COLO829 (cell line): ENCODE measurements at places on chromosomes 1 and 21.

- DNase-seq: peak; percentile 10
Measured at GRCh38 chr1:197618061-197618460, 157.2 kb downstream of the DENND1B start.

- DNase-seq: peak; percentile 64
Measured at GRCh38 chr1:244801246-244801645, 34.2 kb upstream of the COX20 start.

- no peak for DNase-seq
Measured at GRCh38 chr1:212699104-212699624, 476 bp downstream of the BATF3 start.

DNA sequence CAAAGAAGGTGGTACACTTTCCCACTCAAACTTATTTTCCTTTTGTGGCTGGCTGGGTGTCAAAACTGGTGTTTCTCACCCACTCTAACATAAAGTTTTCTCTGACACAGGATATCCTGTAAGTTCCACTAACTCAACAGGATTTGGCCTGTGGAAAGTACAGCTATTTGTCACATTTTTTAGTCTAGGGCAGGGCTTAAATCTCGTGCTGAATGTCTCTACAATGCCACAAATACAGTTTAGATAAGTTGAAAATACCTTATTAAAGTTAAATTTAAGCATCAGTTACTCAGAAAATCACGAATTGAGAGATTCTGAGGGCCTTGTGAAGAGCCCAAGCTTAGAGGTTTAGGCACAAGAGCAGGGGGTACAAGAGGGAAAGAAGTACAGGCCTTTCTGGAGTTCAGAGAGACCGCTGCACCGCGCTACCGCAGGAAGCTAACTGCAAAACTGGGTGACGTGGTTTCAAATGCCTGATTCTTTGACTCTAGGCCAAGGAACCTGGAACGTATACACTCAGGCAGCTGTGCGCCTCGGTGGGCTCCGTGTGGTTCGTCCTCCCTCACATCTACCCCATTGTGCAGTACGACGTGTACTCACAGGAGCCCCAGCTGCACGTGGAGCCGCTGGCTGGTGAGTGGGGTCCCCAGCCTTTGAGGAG is 23.4 kb upstream of the PWP2 start:
- DNase-seq: no peak

DNA sequence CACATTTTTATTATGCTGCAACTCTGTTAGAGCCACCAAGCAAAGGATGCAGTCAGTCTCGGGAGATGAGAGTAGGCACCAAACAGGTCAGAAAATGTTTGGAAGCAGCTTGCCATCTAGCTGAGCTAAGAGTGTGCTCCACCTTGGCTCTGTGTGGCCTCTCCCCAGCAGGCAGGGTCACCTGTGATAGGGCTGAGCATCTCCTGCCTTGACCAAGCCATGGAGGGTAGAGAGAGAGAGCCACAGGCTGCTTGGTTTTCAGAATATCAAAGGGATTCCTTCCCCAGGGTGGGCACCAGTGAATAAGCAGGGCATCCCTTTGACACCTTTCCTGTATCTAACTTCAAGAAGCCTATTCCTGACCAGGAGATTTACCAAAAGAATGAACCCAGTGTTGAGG is 135.5 kb downstream of the SDCCAG8 start:
- no peak for DNase-seq

DNA sequence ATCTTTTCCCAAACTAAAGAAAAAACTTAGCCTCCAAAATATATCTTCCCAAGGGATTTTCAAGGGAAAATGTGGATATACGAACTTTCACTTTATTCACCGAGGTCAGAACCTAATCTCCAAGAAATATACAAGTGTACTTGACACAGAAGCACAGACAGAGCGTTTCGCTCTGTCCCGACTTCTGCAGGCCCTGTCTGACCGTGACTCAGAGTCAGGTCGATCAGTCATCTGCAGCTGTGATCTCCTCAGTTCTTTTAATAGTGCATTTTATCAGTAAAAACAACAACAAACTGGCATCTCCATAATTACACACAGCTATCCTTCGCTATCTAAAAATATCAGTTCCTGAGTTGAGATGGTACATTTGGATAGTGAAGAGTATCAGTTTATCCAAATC is 226.6 kb downstream of the TM2D1 start:
- no peak for DNase-seq
